ENCODE measurements at places on chromosomes 2 and 18. TPM values are rescaled to one million over a fixed set of nuclear protein-coding genes. Genes with fewer than 3 reads are reported as not detected.

The SUPT7L gene
- 47.4 TPM for total RNA-seq

The ASB18 gene
- not detected for total RNA-seq

The CCT7 gene
- total RNA-seq, result 269 TPM

The MYO7B gene
- 0.29 TPM for total RNA-seq

The PARD3B gene
- 0.66 TPM for total RNA-seq

DNA sequence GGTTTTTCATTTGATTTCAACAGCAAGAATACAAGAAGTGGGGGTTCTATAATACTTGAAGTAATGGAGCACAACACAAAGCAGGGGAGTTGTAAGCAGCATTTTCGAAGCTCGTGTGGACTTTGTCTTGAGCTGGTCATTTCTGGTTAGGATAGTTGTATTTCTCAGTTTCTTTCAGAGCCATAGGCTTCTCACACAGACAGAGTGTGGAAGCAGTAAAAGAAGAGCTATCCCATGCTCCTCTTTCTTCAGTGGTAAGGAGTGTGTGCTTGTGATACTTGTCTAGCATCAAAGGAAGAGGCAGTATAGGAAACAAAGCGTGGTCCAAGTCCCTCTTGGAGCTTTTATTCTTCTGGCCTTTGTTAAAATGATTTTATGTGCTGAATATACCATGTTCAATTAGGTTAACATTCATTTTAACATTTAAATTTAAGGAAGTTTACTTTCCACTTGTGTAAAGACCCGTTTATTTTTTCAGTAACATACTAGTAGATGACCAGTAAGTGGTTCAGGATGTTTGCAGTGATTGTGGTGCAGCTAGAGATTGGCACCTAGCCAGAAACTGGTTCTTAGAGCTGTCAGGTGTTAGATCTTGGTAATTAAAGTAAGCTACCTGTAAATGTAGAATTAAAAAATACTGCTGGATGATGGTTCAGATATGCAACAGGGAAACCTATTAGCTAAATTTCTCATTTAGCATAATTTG lies 14.6 kb downstream of the CCNYL1 start:
- H3K4me3 ChIP-seq, result no peak overlapping the region
- H3K27me3 ChIP-seq, result no peaks in the 10 kb centered on the region
- H3K27ac ChIP-seq, result no peak overlapping the region
- DNase-seq, result no peak
- H3K36me3 ChIP-seq, result no peaks in the 10 kb centered on the region
- no peaks in the 10 kb centered on the region for H3K4me1 ChIP-seq

DNA sequence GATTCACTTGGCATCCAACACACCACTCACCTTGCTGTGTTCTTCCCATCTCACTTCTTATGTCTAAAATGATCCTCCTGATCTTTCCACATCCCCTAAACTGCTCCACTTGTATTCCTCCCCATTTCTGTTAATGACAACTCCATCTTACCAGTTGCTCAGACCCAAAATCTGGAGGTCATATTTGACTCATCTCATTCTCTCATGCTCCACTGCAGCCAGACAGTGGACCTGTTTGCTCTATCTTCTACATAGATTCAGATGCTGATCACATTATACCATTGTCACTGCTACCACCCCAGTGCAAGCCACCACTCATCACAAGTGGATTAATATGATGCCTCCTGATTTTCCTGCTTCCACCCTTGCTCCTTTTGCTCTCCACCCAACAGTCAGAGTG lies 7.9 kb upstream of the NABP1 start:
- DNase-seq, result no peak
- no peak overlapping the region for H3K27ac ChIP-seq
- H3K4me1 ChIP-seq, result no peaks in the 10 kb centered on the region

- no peak overlapping the region for H3K27ac ChIP-seq
- no peaks in the 10 kb centered on the region for H3K27me3 ChIP-seq
- H3K36me3 ChIP-seq, result no peaks in the 10 kb centered on the region
- no peak overlapping the region for H3K4me3 ChIP-seq
Measured at GRCh38 chr2:119671752-119672151, 7.2 kb upstream of the TMEM177 start.

- H3K27ac ChIP-seq, result no peak overlapping the region
- H3K4me1 ChIP-seq, result peaks cover 15% of the 10 kb centered on the region
- no peak overlapping the region for H3K4me3 ChIP-seq
Measured at GRCh38 chr2:145874466-145874865, 1354.5 kb upstream of the ZEB2 start.

DNA sequence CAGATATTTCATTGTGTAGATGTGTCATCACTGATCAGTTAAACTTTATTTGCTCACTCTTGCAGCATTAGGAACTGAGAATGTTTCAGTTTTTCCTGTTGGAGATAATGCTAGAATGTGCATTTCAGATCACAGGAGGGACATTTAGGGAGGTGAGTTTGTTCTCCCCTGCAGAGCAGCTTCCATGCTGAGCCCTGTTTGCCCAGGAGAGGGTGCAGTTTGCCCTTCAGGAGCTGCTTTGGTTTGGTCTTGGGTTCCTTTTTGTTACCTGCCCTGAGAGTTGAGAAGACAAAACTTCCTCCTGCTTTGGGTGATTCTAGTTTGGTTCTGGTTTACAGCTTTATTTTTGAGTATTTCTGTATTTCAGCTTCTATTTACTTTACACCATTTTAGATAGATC lies 49.9 kb downstream of the DGKD start:
- peaks cover 3% of the 10 kb centered on the region for H3K4me1 ChIP-seq
- H3K27me3 ChIP-seq, result peaks cover 2% of the 10 kb centered on the region
- peaks cover 3% of the 10 kb centered on the region for H3K36me3 ChIP-seq
- H3K4me3 ChIP-seq, result no peak overlapping the region
- peak; percentile 48 for DNase-seq
- H3K27ac ChIP-seq, result no peak overlapping the region

DNA sequence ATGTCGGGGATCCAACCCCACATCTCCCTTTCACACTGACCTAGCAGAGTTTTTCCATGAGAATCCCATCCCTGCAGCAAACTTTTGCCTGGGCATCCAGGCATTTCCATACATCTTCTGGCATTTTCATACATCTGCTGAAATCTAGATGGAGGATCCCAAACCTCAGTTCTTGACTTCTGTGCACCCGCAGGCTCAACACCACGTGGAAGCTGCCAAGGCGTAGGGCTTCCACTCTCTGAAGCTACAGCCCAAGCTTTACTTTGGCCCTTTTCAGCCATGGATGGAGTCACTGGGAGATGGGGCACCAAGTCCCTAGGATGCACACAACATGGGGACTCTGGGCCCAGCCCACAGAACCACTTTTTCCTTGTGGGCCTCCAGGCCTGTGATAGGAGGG lies 32.2 kb upstream of the TEX51 start:
- H3K27ac ChIP-seq, result no peak overlapping the region
- H3K27me3 ChIP-seq, result peaks cover 2% of the 10 kb centered on the region
- no peaks in the 10 kb centered on the region for H3K4me1 ChIP-seq
- no peak overlapping the region for H3K4me3 ChIP-seq
- DNase-seq, result no peak

DNA sequence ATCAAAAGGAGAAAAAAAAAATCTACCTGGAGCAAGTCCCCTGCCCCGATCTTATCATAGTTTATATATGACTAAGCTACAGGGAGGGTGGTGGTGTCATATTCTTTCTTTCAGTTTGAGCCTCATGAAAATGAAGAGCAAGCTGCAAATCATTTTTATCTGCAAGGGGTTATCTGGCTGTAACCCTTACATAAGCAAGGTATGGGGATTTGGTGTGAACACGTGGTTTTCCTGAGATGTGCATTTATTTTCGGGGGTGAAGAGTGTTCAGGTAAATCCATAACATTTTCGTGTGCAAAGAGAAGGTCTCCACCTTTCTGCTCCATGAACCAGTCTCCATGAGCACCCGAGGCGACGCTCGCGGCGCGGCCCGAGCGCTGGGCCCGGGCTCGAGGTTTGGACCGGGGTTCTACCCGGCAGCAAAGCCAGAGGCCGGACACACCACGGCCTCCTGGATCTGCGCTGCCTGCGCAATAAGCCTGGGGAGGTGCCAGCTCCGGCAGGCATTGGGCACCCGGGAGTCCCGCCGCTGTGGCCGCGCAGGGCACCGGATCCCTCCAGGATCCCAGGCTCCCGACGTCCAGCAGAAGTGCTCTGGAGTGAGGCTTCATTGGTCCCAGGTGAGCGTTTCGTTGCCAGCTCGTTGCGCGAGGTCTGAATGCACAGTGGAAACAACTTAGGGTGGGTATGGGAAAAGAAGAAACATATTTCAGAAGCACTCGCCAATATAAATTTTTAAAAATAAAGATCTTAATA lies 36.1 kb upstream of the GPD2 start:
- H3K36me3 ChIP-seq, result no peaks in the 10 kb centered on the region
- H3K4me3 ChIP-seq, result peak overlapping the region; percentile 85

GRCh38 chr2:147688242-147688641 lies 156.6 kb upstream of the ACVR2A start:
- no peak for DNase-seq
- H3K27me3 ChIP-seq, result peaks cover 3% of the 10 kb centered on the region
- H3K4me1 ChIP-seq, result no peaks in the 10 kb centered on the region
- no peak overlapping the region for H3K27ac ChIP-seq

GRCh38 chr2:58851598-58851997 lies 610.5 kb upstream of the FANCL start:
- DNase-seq, result no peak
- H3K4me3 ChIP-seq, result no peak overlapping the region
- H3K36me3 ChIP-seq, result no peaks in the 10 kb centered on the region
- H3K4me1 ChIP-seq, result peaks cover 6% of the 10 kb centered on the region
- H3K27me3 ChIP-seq, result no peaks in the 10 kb centered on the region

DNA sequence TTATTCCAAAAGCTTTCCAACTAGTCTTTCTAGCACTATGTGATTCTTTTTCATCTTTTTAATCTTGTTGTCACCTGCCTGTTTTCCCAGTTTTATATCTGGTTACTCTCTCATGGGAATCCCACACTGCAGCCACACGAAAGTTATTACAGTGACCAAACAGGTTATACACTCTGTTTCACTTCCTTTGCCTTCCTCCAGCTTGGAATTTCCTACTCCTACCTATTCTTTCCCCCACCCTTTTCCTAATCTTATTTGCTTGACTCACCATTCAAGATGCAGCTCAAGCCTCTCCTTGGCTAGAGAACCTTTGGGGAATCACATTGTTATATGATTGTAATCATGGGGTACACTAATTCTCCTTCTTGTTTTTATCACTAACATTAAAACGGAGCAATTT lies 13.4 kb upstream of the TLK1 start:
- no peak overlapping the region for H3K27ac ChIP-seq
- no peak for DNase-seq
- H3K27me3 ChIP-seq, result no peaks in the 10 kb centered on the region
- no peaks in the 10 kb centered on the region for H3K4me1 ChIP-seq
- H3K4me3 ChIP-seq, result no peak overlapping the region
